ENCODE measurements at places on chromosomes 7 and 10.
A peak's percentile ranks its signal among the peaks of the same experiment; 100 is the strongest.

DNA sequence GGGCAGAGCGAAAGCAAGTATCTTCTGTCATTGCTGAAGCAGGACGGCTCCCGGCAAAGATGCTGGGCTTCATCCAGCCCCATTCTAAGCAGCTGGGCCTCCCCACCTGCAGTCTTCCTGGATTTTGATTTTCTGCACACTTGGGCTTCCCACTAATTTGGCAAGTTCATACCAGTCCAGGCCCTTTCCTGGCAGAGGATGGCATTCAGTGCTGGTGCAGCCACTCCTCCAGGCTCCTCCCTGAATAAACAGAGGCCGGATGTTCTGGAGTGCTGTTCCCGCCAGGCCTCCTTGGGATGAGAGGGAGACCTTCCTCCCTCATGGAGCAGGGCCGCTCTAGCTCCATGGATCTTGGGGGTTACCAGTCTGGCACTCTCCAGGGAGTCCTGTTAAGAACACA, 3.4 kb downstream of the BAG3 start:
- no peak for DNase-seq

- DNase-seq: no peak
Observed at GRCh38 chr7:131288450-131288849, 39.2 kb upstream of the MKLN1 start.

- no peak for DNase-seq
Observed at GRCh38 chr10:60353519-60354258, 36.0 kb downstream of the ANK3 start.

DNA sequence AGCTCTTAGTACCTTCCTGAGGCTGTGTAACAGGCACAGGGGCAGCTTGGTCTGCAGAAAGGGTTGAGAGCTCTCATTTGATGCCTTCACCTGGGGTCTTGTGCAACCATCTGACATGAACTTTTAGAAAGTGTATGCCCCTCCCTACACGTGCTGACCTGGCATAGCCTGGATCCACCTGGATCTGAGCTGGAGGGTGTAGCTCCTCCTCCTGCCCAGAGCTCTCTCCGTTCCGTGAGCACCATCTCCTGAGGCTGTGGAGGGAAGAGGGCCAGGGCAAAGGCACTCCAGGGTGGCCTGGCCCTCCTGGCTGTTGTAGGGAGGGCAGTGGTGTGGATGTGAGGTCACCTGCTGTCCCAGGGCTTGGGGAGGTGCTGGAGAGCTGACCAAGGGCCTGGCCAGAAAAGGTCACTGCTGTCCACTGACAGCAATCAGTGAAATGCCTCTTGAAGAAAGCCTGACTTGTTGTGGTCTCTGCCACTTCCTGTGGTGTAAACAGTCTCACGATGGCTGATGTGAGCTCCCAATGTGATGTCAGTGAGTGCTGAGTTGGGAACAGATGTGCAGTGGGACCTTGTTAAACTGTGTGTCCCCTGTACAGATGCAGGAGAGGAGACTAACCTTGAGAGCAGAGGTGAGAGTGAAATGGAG, 23.0 kb downstream of the AMZ1 start:
- peak; percentile 32 for DNase-seq

Measured in NK-92 treated with Interleukin-12 subunit alpha and Interleukin-12 subunit beta, amount 100 ng/mL, for 24 hours (cell line).